ENCODE measurements at places on chromosomes 6 and 20.

- no peak for DNase-seq
Observed at GRCh38 chr6:24051942-24052589, 73.9 kb upstream of the NRSN1 start.

GRCh38 chr6:108250240-108250866 lies 10.5 kb downstream of the SNX3 start:
- no peak for DNase-seq

DNA sequence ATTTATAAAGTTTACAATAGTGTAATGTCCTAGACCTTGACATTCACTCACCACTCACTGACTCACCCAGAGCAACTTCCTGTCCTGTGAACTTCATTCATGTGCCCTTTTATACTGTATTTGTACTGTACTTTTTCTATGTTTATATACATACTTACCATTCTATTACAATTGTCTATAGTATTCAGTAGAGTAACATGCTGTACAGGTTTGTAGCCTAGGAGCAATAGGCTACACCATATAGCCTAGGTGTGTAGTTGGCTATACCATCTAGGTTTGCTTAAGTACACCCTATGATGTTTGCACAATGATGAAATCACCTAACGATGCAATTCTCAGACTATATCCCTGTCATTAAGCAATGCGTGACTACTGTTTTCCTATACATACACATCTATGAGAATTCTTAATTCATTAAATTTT lies 17.5 kb downstream of the EDEM2 start:
- no peak for DNase-seq

DNA sequence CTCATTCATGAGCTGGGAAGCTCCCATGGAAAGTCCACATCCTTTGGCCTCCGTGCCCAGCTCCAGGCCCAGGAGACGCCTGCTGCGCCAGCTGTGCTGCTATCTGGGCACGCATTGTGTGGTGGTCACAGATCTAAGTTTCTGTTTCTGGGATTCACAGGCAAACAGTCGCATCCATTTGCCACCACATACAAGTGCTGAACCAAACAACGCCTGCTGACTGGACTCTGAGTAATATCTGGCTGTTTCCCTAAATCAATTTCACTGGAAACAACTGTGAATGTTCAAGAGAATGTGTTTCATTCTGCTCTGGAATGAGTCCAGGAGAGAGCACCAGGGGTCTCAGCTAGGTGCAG lies 45.5 kb downstream of the IRF4 start:
- no peak for DNase-seq

GRCh38 chr20:62820208-62820961 lies 3.5 kb downstream of the COL9A3 start:
- DNase-seq, result no peak

- DNase-seq, result no peak
Observed at GRCh38 chr6:138815221-138815620, 19.3 kb downstream of the ECT2L start.

Data from NCI-H1694 treated with DMSO at 0.1 percent for 48 hours (cell line).